ENCODE measurements at places on chromosomes 5 and 9.

DNA sequence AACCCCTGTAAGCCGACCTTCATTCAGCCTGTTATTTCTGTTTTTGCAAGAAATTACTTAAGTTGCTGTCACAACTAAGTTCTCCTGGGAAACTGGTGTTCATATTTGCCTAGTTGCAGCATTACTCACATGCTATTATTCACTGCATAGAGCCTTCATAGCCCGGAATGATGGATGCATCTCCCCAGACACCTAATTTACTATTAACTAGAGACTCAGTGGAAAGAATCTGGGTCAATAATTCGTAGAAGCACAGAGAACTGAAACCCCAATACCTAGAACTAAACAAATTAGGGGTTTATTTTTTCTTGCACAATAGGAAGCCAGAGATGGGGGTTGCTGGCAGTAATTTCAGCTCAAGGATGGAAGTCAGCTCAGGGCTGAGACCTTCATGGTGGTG is 45.7 kb upstream of the FAM170A start:
- no peak for DNase-seq

DNA sequence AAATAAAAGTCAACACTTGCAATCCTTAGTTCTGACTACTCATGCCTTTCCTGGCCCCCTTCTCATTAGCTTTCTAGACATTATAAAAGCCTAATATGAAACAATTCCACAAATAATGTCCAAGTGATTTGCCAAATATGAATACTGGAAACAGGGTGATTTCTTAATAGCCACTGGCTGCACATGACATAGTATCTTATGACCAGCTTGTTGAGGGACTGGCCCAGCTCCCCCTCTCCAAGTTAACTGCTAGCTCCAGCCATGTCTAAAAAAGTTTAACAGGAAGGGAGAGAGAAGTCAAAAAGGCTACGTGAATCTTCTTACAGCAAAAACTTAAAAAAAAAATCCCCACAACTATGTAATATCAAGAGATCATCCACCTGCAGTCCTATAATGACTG is 1.5 kb downstream of the CERT1 start:
- DNase-seq: no peak

GRCh38 chr5:20212701-20213100 is 224.7 kb upstream of the CDH18 start:
- no peak for DNase-seq

- DNase-seq: no peak
These were observed 17.5 kb downstream of the IL9 start for GRCh38 chr5:135878156-135878620.

DNA sequence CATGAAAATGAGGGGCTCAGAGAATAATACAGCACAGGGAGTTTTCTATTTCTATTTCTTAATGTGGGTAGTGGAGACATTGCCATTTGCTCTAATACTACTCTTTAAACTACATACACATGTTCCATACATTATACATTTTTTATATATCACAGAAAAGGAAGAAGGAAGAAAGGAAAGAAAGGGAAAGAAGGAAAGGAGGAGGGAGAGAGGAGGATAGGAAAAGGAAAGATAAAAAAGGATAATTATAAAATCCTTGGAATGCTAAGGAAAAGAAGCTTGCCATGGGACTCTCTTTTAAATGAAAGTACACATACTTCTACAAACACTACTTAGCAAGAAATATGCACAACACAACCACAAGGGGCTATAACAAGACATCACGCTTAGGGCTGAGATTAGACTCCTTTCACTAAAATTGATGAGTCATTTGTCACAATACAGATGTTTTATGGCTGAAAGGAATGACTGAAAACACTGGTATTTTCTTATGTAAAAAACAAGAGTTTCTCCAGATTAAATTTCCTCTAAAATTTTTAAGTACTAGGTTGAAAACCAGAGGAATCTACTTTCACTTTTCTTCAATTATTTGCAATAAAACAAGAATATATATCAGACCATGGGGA is 219.8 kb downstream of the ARL15 start:
- no peak for DNase-seq

GRCh38 chr5:143231973-143232812 is 171.3 kb downstream of the NR3C1 start:
- no peak for DNase-seq

GRCh38 chr5:133391354-133392136 is 220.8 kb downstream of the FSTL4 start:
- no peak for DNase-seq

DNA sequence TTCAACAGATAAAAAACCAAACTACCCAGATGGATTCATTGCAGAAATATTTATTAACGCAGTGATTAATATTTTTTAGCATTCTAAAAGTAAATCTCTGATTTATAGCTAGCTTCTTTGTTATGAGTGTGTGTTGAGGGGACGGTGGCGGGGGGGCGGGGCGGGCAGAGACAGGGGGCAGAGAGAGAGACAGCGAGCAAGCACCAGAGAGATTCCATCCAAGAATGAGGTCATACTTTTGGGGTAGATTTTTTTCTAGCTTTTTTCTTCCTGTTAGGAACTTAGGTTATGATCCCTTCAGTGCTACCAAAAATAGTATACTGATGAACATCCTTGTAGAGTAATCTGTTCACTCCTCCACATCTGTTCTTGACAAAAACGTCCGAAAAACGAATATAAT is 500 bp upstream of the ZNF883 start:
- no peak for DNase-seq

- no peak for DNase-seq
These were observed 183.3 kb upstream of the PUM3 start for GRCh38 chr9:3027210-3027609.

All from activated naive CD4-positive, alpha-beta T cell treated with anti-CD3 and anti-CD28 coated beads for 36 hours (primary cell).